Fibroblast of lung (primary cell): ENCODE measurements at places on chromosomes 4 and X.

DNA sequence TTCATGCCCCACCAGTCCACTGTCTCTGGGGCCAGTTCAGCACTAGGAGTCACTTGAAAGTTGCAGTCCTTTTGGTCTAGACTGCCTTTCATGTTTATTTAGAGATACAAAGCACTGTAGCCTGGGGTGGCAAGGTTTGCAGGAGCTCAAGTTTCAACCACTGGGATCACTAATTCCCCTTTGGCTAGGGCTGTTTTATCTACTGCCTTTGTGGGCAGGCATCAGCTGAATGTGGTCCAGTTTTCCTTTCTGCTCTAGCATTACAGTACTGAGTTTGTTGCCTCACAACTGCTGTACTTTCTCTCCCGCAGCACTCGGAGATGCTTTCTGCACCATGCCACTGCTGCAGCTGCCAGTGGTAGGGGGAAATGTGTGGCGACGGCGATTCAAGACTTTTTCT lies 222.3 kb upstream of the HDX start:
- DNase-seq, result no peak

GRCh38 chrX:33156152-33156726 lies 55.1 kb downstream of the DMD start:
- no peak for DNase-seq

DNA sequence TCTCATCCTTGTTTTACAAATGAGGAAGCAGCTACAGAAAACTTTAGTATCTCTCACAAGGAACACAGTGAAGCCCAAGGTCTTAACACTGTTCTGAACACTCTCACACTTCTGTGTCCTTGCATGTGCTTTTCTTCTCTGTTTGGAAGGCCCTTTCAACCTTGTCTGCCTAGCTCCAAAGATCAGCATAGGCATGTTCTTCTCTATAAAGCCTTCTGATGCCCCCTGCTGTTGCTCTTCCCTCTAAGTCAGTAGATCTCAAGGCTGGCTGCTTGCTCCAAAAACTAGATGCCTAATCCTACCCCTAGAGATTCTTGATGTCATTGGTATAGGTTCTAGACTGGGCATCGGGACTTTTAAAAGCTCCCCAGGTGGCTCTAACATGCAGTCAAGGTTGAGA lies 5.9 kb downstream of the APOO start:
- peak; percentile 70 for DNase-seq

DNA sequence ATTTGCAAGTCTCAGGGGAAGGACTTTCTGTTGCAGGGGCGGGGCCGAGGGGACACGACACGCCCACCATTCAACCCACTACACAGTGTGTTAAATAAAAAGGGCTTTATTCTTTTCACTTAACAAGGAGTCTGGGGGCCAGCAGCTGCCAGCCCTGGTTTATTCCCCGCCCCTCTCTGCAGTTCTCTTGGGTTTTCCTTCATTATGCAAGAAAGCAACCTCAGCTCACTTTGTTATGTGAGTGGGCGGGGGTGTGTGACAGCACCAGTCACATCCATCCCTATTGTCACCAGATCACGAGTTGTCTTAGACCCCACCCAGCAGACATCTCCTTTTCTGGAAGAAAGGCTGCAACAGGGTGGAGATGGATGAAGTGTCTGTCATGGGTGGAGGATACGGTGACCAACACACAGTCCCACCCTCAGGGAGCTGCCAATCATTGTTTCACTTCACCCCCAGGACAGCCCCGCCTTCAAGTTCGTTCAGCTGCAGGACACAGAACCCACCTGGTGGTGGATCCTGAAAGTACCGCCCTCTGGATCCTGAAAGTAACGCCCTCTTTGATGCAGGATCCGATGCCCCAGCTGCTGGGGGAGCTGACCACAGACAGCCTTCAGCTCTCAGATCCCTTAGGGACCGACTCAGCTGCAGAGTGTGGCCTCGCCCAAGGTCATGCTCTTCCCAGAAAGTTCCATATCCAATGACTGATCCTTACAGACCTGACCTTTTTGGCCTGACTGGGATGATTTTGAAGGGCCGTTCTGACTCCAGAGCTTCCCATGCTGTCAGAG lies 79.6 kb downstream of the SMIM20 start:
- peak; percentile 46 for DNase-seq

- DNase-seq, result no peak
Observed at GRCh38 chrX:110167952-110168451, 149.9 kb downstream of the AMMECR1 start.

- DNase-seq, result no peak
Observed at GRCh38 chr4:3223956-3224748, 24.8 kb upstream of the MSANTD1 start.

- DNase-seq, result peak; percentile 77
Observed at GRCh38 chr4:13248621-13249298, 235.4 kb downstream of the RAB28 start.

- DNase-seq, result no peak
Observed at GRCh38 chr4:37602454-37603069, 83.6 kb downstream of the RELL1 start.

DNA sequence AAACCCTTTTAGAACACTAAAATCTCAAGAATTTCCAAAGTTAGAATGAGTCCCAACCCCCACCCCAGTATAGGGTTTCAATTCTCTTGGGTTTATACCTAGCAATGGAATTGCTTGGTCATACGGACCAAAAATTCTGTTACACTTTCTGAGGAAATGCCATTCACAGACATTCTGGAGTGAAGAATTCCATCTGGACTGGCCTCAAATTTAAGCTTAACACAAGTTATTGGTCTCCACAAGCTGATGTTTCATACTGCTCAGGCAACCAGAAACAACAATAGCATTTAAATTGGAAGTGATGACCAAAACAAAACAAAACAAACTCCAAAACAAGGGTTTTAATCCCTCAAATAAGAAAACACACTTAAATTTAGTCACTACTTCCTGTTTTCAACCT lies 51.1 kb downstream of the GPC4 start:
- DNase-seq, result no peak

GRCh38 chrX:151710457-151710856 lies 5.4 kb upstream of the FATE1 start:
- DNase-seq, result no peak

DNA sequence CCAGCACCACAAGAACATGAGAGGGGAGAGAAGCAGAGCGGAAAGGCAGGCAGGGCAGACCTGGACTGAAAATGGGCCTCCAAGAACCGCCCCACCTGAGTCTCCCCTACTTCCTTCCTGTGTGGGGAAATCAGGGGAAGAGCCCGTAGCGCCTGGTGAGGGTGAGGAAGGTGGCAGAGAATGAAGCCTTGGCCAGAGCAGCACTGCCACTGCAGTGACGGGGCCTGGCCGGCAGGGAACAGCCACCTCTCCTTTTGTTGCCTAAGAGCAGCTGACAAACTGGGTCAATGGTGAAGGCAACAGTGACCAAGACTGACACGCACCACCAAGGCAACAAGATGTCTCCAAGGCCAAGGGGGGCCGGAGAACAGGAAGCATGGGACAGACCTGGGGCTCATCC lies 58.4 kb upstream of the CBR4 start:
- DNase-seq, result no peak
